CD4-positive, alpha-beta T cell treated with Interleukin-4 for 1 hour (primary cell): ENCODE measurements at places on chromosomes 6 and 20.
A peak's percentile ranks its signal among the peaks of the same experiment; 100 is the strongest.

DNA sequence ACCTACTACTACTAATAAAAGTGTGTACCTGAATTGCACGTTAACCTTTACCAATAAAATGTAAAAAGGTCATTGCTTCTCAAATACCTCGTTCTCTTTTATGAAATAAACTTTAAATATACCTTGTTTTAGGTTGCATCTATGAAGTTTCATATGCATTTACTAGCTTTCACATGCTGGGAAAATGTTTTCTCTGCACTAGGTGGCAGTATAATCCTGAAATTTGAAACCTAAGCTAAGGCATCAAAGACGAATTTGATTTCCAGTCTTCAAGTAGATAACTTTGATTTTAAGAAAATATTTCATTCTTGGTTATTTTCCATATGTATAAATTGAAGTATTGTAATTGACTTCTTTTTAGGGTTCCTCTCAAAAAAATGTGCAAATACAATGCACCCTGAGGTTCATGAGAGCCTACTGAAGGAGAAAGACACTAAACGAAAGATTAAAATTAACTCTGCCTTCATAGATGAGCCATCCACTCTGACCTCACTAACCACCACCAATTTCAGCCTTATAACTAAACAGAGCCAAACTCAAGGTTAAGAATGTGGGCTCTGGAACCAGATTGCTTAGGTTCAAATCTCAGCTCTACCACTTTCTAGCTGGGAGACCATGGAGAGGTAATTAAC lies 7.3 kb upstream of the COL9A1 start:
- DNase-seq, result peak; percentile 30

DNA sequence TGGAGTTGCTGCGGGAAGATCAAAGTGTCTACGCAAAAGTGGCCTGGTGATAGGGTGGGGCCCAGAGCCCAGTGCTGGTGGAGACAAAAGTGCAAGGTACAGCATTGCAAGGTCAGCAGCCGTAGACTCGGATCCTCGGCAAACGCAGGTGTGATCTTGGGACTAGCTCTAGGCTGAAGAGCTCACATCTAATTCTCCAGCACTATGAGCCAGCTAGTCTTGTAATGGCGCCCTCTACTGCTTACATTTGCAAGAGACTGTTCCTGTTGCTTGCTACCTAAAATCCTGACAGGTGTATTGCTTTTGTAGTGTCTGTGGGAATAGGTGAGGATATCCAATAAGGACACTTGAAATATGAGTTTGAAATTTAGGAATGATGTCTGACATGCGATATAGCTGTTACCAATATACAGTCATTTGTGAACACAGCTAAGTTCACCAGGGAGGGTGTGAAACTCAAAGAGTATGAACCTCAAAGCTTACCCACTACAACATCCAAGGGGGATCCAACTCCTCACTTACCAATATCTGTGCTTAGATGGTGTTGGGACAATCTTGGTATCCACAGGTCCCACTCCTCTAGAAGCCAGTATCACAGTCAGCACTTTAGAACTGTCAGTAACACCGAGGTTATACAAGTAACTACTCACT lies 58.4 kb downstream of the PDE7B start:
- DNase-seq, result peak; percentile 75

GRCh38 chr20:35120012-35120701 lies 27.0 kb downstream of the EDEM2 start:
- no peak for DNase-seq

- DNase-seq, result no peak
Measured at GRCh38 chr6:101392586-101393230, 800 bp upstream of the GRIK2 start.

DNA sequence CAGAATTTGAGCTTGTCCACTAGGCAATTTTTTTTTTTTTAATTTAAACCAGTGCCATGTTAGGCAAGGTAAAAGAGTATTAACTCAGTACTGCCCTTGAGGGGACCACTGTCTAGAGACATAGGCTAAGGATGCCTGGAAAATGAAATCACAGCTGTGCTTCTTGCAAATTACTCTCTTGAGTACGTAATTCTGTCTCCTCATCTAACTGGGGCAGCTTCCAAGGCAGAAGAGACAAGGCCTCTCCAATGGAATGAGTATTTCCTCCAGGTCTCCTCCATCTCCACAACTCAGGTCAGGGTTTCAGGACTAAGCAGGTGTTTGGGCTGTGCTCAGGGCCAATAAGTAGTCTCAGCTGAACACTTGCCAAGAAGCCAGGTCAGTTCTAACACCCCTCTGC lies 33.8 kb upstream of the MRPS10 start:
- no peak for DNase-seq

- DNase-seq, result no peak
Measured at GRCh38 chr6:135018052-135018451, 36.6 kb downstream of the HBS1L start.

DNA sequence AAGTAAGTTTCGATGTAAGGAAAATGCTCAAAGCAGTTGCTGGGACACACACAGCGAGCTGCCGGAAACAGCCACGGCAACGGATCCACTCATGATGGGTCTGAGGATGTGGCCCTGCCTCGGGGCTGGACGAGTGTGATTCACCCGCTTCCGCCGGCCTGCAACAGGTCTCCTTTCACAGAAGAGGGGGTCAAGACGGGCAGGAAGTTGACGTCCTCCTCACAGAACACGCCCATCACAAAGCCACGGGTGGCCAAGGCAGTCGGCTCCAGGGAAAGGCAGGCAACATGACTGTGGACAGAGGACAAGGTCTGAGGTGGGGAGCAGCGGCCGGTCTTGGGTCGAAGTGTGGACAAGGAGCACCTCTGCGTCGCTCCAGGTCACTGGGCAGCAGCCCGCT lies 29.9 kb upstream of the SMOC2 start:
- DNase-seq, result no peak

GRCh38 chr20:62723351-62723750 lies 14.7 kb downstream of the NTSR1 start:
- no peak for DNase-seq

DNA sequence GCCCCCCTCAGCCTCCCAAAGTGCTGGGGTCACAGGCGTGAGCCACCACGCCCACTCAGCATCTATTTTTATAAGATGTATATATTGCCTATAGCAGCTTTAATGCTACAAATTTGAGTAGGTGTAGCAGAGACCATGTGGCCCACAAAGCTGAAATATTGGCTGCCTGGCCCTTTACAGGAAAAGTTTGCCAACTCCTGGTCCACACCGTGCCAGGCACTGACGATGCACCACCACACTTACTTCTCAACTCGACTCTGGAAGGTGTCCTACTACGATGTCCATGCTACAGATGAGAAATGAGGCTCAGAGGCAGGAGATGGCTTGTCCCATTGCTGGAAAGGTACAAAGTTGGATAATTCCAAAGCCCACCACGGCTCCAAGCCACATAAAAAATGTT lies 17.2 kb upstream of the SRSF6 start:
- DNase-seq, result peak; percentile 4

DNA sequence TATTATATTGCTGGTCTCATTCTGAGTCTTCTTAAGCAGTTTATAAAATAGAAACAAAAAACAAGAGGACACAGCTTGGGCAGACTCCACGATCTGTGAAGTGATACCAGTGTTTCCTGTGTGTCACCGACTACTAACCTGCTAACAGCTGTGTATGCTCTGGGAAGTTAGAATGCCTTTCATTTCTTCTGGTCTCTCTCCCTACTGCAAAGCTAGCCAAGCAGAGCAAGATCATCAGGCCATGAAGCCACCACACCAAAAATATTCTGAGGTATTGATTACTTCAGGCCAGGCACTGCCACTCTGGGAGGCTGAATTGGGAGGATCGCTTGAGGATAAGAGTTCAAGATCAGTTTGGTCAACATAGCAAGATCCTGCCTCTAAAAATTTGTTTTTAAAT lies 46.9 kb upstream of the SMIM29 start:
- no peak for DNase-seq

- DNase-seq, result no peak
Measured at GRCh38 chr6:148140772-148141557, 201.7 kb upstream of the SASH1 start.

DNA sequence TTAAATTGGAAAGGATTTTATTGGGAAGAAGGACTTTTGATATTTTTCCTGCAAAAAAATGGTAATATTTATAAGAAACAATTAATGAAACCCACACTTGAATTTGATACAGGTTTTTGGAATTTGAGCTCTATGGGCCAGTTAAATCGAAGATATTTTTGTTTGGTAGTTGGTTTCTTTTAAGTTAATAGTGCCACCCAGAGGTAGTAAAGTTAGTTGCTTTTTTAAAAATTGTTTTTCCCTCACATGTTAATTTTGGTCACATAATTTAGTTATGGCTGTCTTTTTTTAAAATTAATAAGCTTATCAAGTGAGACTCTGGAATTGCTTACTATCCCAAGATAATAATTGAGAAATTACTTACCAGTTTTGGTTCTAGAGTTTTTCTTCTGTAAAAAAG lies 7.1 kb downstream of the PRIM2 start:
- no peak for DNase-seq

- no peak for DNase-seq
Measured at GRCh38 chr6:3347826-3348225, 89.1 kb downstream of the PSMG4 start.

DNA sequence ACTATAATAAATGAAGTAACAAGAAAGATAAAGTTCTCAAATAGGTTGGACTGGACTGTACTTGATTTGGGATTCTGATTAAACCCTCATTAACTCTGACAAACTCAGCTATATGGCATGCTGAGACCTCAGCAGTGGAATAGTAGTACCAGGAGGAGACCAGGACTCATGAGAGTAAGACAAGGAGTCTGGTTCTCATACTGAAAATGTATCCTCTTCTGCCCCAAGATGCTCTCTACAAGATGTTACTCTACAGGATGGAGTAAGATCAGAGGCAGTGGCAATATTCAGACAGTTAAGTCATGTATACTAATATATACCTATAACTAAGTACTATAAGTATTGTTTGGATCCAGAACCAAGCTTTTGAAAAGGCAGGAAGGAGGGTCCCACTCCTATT lies 31.9 kb upstream of the SYNCRIP start:
- no peak for DNase-seq

GRCh38 chr6:53691252-53691651 lies 25.7 kb upstream of the KLHL31 start:
- no peak for DNase-seq

GRCh38 chr20:55417836-55418235 lies 587.5 kb downstream of the CBLN4 start:
- DNase-seq, result no peak

- no peak for DNase-seq
Measured at GRCh38 chr6:13398421-13398994, 70.2 kb upstream of the TBC1D7 start.

DNA sequence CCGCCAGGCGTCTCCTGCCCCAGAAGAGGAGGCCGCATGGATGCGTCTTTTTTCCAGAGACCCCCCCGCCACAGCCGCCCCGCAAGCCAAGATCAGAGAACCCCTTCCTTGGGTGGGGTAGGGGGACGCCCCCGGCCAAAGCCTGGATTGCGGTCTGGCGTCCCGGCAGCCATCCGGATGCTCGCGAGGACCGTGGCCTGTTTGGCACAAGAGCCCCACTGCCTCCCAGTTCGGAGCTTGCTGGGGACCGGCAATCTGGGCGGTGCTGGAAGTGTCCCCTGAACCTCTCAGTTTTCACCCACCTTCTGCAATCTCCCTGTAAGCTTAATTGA lies 924 bp downstream of the FAM162B start:
- no peak for DNase-seq

DNA sequence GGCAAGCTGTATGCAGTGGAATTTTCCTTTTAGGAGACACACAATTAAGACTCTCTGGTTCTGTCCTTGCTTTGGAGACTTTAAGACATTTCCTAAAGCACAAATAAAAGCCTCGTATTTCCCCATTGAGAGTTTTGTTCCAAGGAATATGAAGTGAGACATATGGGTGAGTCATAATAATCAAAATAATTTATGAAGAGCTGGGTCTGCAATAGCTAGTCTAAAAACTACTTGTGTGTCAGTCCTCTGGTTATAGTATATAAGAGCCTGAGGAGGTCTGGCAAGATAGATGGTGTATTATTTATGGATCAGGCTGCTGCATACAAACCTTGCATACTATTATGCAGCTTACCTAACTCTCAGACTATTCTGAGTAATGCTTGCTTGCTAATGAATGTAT lies 142.6 kb downstream of the ADGRG6 start:
- no peak for DNase-seq

GRCh38 chr6:111015389-111016124 lies 33.7 kb downstream of the RPF2 start:
- DNase-seq, result no peak

GRCh38 chr20:8299921-8300320 lies 167.9 kb downstream of the PLCB1 start:
- DNase-seq, result no peak

DNA sequence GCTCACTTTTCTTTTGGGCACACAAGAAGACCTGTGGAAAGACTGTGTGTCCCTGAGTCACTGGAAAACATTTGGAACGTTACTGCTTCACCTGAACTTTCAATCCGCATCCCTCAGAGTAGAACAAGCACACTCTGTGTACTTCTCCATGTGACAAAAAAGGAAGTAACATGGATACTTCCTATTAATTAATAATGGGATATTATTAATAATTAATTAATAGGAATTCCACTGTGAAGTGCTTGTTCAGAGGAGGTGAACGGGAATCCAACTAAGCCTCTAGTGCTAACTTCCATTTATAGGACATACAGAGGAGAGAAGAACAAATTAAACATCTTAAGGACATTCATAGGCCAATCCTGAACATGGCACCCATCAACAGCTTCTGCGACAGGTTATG lies 407.8 kb downstream of the SYNE1 start:
- no peak for DNase-seq

DNA sequence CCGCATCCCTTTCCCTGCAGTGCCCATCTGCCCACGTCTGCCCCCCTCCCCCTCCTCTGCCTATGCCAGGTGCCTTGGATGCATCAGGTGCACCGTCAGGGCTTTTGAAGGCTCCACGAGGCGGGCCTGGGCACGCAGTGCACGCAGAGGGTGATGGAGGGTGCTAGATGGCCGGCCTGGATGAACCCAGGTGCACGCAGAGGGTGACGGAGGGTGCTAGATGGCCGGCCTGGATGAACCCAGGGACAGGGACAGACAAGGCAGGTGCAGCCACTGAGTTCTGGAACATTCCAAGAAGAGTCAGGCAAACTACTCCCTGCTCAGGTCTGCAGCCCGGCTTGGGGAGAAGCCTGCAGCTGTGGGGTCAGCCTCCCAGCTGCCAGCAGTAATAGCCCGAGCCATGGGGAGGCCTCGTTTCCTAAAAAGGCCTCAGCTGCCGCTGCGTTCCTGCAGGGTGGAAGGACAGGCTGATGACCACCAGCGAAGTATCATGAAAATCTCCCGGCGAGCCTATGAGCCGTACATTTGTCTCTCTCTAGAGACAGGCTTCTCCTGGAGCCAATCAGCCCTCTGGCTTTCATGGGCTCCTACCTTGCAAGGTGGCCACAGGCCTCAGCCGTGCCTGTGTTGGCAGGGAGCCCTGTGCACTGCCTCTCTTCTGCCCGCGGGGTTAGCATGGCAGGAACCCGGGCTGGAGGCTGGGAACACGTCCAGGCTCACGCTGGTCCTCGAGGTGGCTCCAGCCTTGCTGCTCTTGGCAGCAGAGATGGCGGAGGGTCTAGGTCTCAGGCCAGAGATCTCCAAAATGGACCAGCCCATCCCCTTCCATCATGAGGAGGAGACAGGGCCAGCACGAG lies 29.6 kb downstream of the NTSR1 start:
- DNase-seq, result no peak

GRCh38 chr6:99498421-99498820 lies 16.8 kb downstream of the USP45 start:
- DNase-seq, result no peak

- DNase-seq, result peak; percentile 67
Measured at GRCh38 chr20:63628246-63628975, 1.5 kb upstream of the GMEB2 start.

- DNase-seq, result no peak
Measured at GRCh38 chr20:64280460-64280843, 24.9 kb downstream of the PCMTD2 start.

- DNase-seq, result no peak
Measured at GRCh38 chr6:168838037-168838399, 397.0 kb downstream of the SMOC2 start.
